Amygdala (tissue), 56 donors: ENCODE measurements at places on chromosomes 5 and 9.

GRCh38 chr9:128215491-128216409, 12.6 kb downstream of the DNM1 start:
- DNase-seq = no peak

GRCh38 chr5:14406554-14406849, 175.1 kb upstream of the OTULINL start:
- DNase-seq = no peak

DNA sequence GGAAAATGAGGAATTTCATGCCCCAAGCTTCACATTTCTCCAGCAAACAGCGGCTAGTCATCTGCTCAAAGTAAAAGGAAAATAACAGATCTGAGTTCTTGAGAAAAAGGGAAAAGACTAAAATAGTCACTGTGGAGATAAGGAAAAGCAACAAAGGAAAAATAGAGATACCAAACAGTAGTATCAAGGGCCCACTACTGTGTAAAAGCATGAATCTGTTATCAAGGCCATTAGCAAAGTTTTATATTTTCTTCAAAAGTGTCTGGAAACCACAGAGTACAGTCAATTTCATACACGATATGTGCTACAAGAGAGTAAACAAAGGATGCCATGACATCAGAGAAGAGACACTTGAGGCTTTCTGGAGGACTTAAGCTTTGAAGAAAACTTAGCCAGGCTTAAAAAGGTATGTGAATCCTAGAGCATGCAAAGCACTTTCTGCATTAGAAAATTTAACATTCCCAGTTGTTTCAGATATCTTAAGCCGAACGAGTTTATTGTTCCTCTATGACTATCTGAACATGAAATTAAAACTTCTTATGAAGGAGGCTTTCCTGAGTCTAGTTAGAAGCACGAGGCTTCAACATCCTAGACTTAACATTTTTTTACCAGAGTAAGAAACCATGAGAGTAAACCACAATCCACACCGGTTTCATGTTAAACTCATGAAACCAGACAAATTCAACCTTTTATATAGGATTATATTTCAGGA, 1.2 kb downstream of the TTC33 start:
- DNase-seq = no peak

- DNase-seq = no peak
These were observed 16.5 kb downstream of the SPACA9 start for GRCh38 chr9:132894862-132895835.

DNA sequence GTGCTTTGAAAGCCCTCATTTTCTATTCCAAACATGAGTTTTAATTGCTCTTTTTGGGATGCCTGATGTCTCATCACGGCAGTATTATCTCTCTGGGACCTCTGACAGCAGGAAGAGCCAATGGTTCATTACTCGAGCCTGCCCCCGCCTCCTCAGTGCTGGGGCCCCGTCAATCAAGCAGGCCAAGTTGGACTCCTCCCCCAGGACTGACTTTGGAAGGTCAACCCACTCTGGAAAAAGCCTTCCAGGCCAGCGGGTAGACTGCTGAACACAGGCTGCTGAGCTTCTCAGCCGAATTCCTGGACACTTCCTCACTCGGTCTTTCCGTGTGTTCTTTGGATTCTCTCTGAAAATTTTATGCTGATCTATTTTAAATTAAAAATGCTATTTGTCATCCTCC, 9.5 kb upstream of the BARHL1 start:
- no peak for DNase-seq

DNA sequence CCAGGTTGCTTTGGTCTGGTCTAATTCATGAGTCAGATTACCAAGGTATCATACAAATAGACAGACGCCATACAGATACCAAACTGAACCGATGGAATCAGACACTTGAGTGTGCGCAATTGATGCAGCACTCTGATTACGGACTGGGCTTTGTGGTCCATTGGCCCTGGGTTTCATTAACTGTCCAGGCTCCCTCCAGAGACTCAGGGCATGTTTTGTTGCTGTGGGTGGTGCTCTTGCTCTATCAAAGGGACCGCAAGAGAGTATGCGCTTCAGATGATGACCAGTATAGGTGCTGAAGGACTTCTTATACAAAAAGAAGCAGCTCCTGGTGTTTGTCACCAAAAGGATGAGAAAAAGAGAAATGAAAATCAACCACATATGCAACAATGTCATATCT, 36.9 kb upstream of the ANKRD55 start:
- DNase-seq = no peak

DNA sequence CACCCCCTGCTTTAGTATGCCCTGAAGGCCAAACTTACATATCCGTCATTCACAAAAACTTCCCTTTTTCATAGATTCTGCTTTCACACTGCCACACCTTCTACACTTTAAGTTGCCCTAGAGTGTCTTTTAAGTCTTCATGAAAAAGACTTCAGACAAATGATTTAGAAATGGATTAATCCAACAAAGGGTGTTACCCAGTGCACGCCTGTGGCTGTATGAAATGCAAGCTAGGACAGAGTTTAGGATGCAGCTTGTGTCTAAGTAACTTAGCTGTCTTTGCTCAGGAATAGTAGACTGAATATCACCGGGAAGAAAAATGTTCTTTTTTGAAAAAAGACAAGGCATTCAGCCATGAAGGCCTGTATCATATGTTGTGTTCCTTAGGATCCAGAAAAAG, 210.0 kb downstream of the MPDZ start:
- DNase-seq = no peak
